ENCODE measurements at places on chromosomes 2 and 18.

- no peak for DNase-seq
Observed at GRCh38 chr18:45408218-45408617, 207.1 kb upstream of the SLC14A2 start.

- no peak for DNase-seq
Observed at GRCh38 chr2:73998451-73998850, 13.7 kb downstream of the TET3 start.

GRCh38 chr18:34864836-34865497, 154.9 kb downstream of the DTNA start:
- DNase-seq, result no peak

GRCh38 chr2:184956856-184957255, 358.5 kb downstream of the ZNF804A start:
- no peak for DNase-seq

- DNase-seq, result no peak
Observed at GRCh38 chr2:236818281-236819045, 248.8 kb downstream of the ACKR3 start.

GRCh38 chr18:28523758-28524475, 347.0 kb upstream of the CDH2 start:
- DNase-seq, result no peak

- no peak for DNase-seq
Observed at GRCh38 chr18:39462436-39462835, 1896.8 kb upstream of the CELF4 start.

- DNase-seq, result no peak
Observed at GRCh38 chr2:141103216-141103615, 1027.6 kb downstream of the LRP1B start.

- no peak for DNase-seq
Observed at GRCh38 chr2:219087361-219087760, 26.6 kb upstream of the IHH start.

- DNase-seq, result no peak
Observed at GRCh38 chr18:79410171-79410641, 14.5 kb downstream of the NFATC1 start.

DNA sequence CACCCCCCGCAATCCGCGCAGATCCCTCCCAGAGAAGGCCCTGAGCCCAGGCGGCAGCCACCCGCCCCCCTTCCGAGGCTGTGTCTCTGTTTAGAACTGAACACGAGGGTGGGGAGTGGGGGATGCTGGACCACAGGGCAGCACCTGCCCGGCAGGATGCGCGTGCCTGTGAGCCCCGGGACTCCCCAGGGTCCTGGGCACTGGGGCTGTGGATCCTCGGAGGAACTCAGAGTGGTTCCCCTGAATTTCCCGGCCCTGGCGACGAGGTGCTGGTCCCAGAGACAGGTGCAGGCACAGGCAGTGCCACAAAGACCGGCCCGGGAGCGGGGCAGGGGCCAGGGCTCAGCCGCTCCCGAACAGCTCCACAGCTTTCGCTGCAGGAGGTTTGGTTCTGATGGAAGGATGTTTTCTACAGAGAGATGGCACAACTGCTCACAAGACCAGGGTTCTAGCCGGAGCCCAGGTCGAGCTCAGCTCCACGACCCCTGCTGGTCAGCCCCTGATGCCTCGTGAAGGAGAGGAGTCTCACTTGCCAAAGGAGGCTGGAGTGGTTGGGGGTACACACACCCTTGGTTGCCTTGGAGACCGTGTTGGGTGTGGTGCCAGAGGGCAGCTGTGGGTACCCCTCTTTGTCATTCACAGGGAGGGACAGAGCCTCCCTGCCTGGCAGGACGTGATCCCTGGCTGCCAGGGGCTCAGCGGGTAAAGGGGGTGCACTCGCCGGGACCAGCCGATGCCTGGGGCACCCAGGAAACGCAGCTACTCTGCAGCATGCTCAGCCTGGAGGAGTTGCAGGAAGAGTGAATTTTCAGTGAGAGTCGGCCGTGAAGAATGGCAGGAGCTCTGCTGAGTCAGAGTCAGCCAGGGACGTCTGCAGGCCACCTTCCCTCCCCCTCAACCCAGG, 4.4 kb upstream of the NEU4 start:
- DNase-seq, result no peak

- DNase-seq, result no peak
Observed at GRCh38 chr2:10307561-10308156, 5.0 kb downstream of the HPCAL1 start.

- DNase-seq, result peak; percentile 62
Observed at GRCh38 chr2:68908392-68908970, 37.3 kb upstream of the BMP10 start.

DNA sequence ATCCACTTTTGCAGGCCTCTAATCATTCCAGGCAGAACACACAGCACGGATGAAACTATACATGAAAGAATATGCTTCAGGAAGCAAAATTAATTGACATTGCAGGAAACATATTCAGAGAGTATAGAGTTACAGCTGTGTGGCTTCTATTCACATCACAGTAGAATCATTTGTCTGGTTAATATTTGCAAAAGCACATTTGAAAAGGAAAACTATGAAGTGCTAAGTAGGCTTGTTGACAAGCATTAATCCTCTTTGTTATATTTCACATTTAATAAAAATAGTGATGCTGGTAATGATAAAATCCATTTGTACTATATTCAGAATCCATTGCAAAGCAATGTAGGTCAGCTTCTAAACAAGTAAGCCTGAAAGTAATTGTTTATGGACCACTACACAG, 32.2 kb upstream of the PIK3C3 start:
- DNase-seq, result no peak

- no peak for DNase-seq
Observed at GRCh38 chr2:187011206-187011832, 162.3 kb upstream of the ZSWIM2 start.

DNA sequence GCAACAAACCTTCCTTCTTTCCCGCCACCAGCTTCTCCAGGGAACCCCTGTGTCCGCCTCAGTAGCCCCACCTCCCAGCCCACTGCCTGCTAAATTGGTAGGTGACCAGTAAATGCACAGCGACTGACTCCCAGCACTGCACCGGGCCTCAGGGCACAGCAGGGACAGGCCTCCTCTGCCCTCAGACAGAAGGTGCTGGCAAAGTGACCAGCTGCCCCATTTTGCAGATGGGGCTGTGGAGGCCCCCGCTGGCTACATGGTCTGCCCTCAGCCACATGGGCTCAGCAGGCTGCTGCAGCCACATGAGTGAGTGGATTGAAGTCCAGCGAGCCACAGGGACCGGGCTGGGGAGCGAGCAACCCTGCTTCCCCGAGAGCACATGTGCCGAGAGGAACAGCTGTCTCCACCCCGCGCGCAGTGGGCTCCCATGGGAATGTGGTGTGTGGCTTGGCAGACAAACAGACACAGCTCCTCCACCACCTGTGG, 7.8 kb upstream of the NPPC start:
- DNase-seq, result no peak

DNA sequence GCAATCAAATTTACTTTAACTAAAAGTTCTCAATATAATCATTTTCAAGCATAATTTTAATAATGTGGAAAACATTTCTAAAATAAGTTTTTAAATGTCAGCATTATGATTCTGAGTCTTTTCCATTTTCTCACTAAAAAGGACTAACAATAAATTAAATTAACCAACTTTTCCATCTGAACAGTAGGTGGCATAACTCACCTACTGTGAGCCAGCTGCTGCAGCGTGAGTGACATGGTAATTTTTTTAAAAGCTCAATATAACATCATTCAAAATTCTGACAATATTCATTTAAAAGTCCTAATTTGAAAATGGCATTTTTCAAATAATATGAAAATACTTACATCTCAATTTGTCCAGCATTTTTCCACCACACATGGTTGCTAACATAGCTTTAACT, 66.5 kb downstream of the DTNB start:
- no peak for DNase-seq

DNA sequence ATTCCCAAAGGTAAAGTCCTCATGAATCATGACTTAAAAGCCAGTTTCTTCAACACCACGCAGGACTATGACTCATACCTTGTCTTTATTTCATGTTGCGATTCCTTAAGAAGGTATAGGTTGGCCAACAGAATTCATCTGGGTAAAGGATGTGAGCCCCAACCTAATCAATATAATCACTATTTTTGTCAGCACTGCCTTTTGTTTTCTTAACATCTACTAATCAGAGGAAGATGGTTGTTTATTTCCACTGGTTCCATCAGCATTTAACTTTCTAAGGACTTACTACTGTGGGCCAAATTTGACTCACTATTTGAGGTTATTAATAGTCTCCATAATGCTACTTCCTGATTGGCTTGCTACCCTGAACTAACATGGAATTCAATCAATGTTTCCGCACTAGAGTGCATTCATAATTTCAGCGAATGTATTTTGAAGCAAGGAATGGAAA, 78.6 kb downstream of the SCG2 start:
- no peak for DNase-seq

DNA sequence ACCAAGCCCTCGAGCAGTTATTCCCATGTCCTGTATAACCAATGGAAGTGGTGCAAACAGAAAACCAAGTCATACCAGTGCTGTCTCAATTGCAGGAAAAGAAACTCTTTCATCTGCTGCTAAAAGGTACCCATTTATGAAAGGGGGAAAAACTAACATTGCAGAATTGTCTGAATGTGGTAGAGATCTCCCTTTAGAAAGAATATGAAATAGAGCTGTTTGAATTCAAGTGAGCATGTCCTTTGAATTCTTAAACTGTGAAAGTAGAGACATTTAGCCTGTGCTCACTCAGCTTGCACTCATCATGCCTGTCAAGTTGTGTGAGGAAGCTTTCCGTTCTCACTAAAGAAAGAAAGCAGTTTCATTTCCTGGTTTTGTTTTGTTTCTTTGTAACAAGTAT, 87.4 kb downstream of the EML4 start:
- no peak for DNase-seq

DNA sequence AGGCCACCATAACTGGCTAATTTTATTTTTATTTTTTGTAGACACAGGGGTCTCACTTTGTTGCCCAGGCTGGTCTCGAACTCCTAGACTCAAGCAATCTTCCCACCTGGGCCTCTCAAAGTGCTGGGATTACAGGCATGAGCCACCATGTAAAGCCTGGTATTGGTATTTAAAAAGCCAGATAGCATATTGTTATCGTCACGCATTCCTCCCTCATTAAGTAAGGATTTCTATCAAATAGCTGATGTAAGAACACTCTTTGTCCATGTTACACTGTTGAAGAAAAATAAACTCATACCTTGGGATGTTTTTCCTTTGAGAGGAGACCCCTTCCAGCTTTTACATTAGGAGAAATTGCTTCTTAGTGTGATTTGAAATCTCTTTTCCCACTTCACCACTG, 39.2 kb upstream of the DARS1 start:
- DNase-seq, result no peak

DNA sequence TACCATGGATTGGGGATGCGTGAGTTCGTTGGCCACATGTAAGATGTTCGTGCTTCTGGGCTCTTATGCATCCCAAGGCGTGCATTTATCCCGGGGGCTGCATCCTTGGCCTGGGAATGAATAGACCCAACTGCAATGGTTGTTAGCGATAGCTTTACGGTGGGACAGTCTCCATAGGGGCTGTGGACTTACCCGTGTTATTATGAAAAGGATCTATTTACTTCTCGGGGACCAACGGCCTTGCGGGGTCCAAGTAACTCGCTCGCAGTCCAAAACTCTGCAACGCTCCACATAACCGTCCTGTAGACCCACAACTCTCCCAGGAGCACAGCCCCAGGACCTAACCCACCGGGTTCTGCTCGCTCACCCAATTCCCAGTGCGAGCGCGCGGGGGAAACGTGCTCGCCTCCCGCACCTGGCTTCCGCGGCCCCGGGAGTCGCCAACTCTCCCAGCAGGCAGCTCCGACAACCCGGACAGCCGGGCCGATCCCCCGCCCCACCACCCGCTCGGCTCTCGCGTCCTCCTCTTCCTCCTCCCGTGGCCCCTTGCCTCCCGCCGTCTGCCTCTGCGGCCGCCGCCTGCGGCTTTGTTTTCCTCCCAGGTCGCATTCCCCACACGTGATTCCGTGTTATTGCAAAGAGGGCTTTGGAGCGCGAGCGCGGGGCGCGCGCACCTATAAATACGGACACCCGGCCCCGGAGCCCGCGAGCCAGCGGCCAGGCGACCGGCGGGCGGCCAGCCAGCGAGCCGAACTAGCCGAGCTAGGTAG, at the start of gene CABLES1:
TSS of gene CABLES1 (plus strand) at position 706 of the 770 bp plus-strand sequence. CDS start 278 bp downstream, outside the sequence.
- DNase-seq, result no peak

DNA sequence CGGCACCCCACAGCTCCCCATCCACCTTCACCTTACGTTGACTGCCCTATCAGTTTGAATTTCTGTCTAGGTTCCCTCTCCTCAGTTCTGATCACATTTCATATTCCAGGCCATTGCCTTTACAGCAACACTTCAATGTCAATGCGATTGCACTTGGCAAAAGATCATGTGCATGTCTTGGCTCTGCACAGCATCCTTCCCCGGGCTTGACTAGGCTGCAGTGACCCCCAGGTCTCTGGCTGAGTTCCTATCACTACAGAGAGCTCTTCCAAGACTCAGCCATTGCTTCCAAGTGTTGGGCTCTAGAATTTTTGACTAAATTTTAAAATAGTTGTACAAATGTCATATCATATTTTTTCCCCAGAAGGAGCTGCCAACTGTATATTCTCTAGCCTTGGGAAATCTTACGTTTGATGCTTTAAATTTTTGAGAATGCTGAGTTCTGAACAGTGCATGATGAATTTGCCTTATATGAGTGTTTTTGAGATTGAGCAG, 103.8 kb upstream of the NEDD4L start:
- no peak for DNase-seq

DNA sequence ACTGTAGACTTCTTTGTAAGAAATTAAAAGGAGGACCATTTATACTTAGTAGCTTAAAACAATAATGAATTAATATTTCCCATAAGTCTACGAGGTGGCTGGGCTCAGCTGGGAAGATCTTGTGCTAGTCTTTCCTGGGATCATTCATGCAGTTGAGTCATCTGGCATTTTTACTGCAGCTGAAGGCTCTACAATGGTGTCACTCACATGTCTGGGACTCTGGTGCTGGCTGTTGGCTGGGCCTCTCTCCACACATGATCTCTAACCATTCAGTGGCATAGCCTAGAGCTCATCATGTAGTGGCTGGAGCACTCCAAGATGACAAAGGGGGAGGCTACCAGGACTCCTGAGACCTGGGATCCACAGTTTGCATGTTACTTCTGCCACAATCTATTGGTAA, 35.5 kb downstream of the CLASP1 start:
- no peak for DNase-seq

GRCh38 chr18:45602926-45603325, 12.3 kb upstream of the SLC14A2 start:
- no peak for DNase-seq

GRCh38 chr18:71808616-71809015, 735.5 kb downstream of the CBLN2 start:
- no peak for DNase-seq

DNA sequence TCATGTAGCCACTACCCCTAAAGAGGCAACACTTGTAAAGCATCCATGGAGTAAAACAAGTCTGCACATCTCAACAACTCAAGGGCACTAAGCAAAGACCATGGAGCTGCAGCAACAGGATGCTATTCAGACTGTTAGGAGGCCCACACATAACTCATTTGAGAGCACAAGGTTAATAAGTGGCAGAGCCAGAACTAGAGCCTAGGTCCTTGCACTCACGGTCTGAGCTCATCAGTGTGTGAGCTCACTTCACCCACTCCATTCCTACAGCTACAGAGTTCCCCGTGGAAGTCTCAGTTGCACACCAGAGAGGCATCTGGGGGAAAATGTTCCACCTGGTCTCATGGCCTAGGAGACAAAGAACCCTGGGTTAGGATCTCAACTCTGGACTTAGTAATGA, 35.0 kb downstream of the TTC32 start:
- DNase-seq, result no peak
